ENCODE measurements at places on chromosomes 3 and 15.

GRCh38 chr3:79983118-79983517 is 215.3 kb upstream of the ROBO1 start:
- DNase-seq: no peak

DNA sequence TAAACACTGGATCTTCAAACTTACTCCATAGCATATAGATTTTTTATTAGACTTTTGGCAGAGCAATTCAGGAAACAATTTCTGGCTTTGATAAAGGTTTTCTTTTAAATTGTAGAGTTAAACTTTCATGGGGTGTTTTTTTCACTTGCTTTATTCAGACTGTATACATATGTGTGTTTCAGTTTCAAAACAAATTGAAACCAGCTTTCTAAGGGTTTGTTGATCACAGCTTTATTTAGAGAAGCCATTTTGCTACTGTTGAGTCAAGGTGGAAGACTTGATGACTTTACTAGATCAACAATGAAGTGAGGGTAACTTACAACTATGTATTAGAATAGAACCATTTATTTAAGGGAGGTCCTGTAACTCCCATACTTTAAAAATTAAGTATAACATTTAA is 6.2 kb downstream of the UBE2E1 start:
- no peak for DNase-seq

DNA sequence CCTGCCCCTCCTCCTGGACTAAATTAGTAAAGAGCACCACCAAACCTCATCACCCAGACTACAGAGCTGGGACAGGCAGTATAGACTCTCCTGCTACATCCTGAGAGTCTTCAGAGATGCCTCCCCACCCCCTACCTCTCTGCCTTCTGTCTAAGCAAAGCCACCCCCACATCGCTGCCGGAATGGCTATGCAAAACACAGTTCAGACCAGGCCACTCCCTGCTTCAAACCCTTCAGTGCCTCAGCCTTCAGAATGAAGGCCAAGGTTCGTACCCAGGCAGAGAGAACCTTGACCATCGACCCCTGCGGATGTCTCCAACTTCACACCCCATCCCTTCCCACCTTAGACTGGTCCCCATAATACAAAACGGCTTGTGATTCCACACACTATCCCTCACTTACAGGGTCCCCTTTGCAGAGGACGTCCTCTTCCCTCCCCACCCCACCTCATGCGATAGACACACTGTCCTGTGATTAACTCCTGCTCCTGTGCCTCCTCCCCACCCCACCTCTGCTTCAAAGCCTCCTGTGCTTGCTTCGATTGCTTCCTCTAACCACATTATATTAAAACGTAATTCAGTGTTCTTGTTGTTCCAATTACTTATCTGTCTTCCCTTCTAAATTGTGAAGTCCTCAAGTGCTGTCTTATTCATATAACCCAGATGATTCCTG is 175.3 kb downstream of the UACA start:
- DNase-seq: no peak

DNA sequence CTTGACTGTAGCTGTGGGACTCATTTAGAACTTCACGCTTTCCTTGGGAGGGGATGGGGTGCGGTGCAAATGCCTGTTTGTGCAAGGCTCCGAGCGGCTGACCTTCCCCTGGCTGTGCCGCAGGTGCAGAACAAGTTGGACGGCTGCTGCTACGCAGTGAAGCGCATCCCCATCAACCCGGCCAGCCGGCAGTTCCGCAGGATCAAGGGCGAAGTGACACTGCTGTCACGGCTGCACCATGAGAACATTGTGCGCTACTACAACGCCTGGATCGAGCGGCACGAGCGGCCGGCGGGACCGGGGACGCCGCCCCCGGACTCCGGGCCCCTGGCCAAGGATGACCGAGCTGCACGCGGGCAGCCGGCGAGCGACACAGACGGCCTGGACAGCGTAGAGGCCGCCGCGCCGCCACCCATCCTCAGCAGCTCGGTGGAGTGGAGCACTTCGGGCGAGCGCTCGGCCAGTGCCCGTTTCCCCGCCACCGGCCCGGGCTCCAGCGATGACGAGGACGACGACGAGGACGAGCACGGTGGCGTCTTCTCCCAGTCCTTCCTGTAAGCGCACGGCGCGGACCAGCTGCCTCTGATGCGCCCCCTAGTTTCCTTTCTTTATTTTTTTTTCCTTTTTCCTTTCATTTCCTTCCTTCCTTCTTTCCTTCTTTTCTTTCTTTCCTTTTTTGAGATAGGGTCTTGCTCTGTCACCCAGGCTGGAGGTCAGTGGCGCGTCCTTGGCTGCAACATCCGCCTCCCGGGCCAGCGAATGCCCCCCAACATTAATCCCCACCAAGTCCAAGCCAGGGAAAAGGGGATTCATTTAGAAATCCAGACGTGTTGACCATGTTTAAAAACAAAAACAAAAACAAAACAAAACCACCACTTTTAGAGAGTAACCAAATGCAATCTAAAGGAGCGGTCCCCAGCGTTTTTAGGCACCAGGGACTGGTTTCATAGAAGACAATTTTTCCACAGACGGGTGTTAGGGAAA is 42.7 kb downstream of the EIF2AK4 start:
- DNase-seq: peak; percentile 40

GRCh38 chr3:185988080-185988815 is 50.4 kb upstream of the TRA2B start:
- DNase-seq: no peak

DNA sequence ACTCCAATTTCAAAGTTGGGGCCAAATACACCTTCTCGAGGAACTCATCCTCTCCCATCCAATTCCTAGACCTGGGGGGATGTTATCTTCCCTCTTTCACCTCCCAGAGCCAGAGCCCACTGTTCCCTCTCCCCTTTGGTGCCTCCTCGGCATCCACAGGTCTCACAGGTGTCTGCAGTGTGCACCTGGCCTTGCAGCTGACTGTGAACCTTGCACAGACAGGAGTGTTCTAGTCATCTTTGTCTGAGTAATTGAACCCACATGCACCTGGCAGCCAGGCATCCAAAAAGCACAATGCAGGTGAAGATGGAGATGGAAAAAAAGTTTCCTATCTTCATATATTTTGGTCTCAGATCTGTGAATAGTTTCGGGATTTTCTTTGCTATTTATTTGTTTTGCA is 30.8 kb downstream of the PCOLCE2 start:
- DNase-seq: no peak

DNA sequence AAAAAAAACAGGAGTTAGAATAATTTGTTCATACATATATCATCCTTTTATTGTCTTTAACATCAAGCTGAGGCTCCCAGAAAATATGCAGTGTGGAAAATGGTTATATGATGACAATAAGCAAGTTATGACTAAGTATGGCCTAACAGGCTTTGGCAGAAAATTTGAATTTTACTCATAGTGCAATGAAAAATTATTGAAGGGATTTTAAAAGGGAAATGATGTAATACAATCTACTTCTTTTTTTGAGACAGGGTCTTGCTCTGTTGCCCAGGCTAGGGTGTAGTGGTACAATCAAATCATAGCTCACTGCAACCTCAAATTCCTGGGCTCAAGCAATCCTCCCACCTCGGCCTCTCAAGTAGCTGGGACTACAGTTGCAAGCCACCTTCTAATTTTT is 78.7 kb downstream of the FAIM start:
- DNase-seq: no peak

DNA sequence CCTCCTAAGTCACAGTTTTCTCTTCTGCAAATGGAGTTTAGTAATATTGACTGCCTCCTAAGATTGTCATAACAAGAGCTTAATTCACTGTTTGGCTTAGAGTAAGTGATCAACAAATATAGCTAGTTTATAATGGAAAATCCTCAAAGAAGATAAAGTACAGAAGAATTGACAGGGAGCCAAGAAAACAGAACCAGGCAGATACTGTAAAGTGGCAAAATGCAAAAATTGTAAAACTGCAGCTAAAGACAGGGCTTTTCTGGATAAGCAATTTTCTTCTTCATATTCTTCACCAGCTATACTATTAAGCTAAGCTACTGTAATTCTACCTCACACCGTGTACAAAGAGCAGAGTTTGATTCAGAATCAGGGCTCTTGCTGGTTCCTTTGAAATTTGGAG is 148.6 kb downstream of the ARPP21 start:
- no peak for DNase-seq

DNA sequence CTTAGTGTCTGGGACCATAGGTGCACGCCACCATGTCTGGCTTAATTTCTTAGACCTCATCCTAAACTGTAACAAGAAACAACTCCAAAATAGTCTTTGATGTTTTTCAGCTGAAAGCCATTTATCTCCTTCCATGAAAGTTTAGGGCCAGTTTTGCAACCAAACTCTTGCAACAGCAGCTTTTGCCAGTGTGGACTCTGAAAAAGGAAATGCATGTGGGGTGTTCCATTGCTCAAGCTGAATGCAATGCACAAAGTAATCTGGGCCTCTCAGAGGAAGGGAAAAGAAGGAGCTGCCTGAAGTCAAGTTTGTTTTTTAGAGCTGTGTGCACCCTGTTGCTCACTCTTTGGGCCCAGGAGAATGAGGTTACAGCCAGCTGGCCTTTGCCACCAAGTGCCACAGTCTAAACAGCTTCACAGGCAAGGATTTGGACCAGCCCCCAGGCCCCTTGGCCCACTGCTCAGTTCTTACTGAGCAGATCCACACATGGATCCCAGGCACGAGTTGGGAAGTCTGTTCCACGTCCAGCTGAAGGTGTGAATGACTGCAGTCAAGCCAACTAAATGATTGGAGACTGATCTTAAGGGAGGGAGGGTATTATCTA is 212.3 kb upstream of the LRRFIP2 start:
- no peak for DNase-seq

- DNase-seq: no peak
Measured at GRCh38 chr3:127408022-127408683, 120.3 kb upstream of the PRR20G start.

DNA sequence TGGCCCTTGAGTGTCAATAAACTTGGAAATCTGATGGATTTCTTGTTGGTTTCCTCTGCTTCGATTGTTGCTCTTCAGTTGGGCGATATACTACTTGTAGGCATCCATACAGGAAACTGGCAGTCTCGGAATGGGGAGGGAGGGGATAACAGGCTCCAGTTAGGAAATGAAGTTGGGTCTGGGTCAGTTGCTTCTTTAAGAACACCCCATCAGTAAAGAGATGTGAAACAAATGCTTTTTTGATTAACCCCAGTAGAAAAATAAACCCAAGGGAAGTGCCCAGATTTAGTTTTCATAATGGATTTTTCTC is 681 bp downstream of the CHMP2B start:
- DNase-seq: no peak

GRCh38 chr15:67779549-67780111 is 45.7 kb upstream of the SKOR1 start:
- DNase-seq: no peak

DNA sequence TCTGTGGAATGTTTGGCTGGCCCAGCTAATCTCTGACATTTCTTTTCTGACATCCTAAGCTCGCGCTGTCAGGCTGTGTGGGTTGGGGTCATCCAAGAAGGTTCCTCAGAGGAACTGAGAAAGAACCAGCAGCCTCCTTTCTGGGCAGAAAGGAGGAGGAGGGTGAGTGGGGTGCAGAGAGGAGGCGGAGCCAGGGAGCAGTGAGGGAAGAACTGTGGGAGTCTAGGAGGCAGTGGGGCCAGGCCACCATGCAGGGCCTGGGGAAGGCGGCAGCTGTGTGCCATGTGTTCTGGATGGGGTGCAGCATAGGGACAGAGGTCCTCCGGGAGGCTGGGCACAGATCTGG is 5.3 kb downstream of the SEMA7A start:
- DNase-seq: peak; percentile 23

GRCh38 chr3:195009616-195010015 is 261.3 kb downstream of the XXYLT1 start:
- DNase-seq: no peak

DNA sequence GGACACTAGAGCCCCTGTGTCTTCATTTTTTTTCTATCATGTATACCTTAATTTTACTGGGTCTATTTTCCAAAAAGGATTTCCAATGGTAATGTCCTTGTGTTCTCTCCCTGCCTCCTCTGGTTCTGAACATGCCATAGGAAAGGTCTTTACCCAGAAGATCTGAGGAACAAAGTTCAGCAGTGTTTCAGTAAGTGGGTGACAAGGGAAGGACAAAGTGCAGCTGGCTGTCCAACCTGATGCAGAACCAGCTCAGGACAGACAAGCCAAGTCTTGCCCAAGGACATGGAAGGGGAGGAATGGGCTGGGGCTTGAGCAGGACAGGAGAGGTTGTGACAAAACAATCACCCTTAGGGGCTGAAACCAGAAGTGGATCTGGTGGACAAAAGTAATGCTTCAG is 61.2 kb upstream of the STRIT1 start:
- no peak for DNase-seq

GRCh38 chr15:46312133-46312740 is 677.4 kb downstream of the SQOR start:
- peak; percentile 49 for DNase-seq

DNA sequence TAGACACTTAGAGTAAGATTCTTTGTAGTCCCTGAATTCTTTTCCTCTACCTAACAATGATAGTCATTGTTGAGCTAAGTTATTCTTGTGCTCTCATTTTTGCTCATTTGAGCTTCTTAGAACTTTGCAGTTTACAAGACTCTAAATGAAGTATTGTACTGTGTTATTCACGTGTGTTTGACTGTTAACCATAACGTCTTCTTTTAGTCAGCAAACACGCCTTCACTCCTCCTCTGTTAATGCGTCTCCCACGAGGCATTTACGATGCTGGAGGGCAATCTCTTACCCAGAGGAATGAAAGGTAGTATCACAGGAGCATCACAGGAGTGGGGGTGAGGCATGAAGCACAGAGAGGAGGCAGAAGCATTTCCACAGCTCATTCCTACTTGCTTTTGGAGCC is 14.8 kb upstream of the P2RY14 start:
- DNase-seq: no peak

DNA sequence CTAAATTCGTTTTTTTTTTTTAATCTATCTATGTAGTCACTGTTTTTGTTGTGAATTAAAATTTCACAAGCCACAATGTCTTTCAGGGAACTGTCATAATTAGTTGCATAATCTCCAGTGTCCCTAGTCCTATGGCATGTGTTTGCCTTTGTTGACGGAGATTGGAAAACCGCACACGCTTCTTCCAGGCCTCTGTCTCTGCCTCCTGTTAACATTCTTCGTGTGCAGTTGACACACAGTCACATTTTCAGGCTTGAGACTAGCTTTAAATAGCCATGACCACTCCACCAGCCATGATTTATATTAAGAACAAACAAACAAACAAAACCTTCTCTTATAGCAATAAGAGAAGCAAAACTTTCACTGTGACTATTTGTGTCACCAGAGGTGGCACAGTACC is 139.8 kb downstream of the DUT start:
- DNase-seq: no peak

- DNase-seq: no peak
Measured at GRCh38 chr3:109071350-109072142, 46.4 kb downstream of the MORC1 start.

DNA sequence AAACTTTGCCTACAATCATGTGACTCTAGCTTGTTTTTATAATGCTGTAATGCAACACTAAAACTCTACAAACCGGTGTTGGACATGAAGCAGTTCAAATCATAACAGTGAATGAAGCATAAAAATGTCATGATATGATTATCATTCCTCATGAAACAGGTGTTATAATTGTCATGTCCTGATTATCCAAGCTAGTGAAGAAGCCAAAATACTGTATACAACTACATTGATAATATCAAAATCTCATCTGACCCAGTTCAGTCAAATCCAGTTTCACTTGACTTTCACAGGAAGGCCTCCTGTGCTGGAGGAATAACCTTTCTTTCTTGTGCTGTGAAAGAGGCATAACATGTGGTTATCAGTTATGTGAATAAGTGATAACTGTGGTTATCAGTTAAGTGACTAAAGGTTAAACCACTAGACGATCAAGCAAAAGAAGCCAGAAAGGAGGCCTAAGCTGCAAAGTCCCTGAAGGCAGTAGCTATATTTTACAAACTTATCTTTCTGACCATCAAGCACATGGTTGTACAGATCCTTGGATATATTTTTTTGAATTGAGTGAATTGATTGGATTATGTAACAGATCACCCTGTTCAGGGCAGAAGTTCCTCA is 296.4 kb downstream of the TUSC7 start:
- DNase-seq: no peak
